ENCODE measurements at places on chromosomes 11 and 22.

DNA sequence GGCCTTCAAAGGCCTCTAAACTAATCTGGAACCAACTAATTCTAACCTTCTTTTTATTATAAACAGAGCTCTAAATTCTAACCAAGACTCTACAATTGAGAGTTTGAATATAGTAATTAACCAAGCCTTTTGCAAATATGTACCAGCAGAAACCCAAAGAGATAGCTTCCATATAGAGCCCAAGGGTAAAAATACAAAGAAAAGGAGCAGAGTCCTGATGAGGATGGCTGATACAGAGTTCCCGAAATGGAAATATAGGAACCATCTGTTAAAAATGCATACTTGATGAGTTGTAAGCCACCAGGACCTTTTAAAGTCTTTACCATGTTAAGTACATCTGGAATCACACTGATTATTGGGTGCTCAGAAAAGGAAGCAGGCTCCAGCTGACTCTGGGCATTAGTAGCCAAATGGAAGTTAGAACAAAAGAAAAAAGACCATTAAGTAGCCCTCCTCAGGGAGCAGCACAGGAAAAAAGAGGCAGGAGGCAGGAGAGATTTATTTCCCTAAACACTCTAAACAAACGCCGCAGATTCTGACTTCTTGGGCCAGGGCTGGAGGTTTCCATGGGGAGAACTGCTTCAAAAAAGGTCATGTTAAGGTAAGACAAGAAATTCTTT is 463.1 kb upstream of the FAT3 start:
- DNase-seq, result no peak

GRCh38 chr22:42994917-42995562 is 19.9 kb downstream of the PACSIN2 start:
- DNase-seq, result no peak

GRCh38 chr22:27494785-27495184 is 306.8 kb downstream of the MN1 start:
- DNase-seq, result no peak

DNA sequence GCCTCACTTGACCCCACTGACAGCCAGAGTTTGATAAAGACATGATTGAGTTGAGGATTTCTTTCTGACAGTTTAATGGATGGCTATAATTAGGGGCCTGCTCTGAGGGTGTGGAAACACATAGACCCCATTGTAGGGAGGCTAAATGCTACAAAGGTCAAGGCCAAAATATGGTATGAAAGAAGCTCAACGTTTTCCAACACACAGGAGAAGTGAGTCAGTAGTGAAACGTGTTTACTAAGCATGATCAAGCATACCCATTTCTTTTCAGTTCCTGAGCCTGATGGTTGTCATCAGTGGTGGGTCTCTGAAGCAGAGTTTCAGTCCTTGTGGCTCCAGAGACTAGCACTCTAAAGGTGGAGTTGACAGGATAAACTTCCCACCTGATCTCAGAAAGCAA is 69.7 kb downstream of the SNX19 start:
- no peak for DNase-seq

DNA sequence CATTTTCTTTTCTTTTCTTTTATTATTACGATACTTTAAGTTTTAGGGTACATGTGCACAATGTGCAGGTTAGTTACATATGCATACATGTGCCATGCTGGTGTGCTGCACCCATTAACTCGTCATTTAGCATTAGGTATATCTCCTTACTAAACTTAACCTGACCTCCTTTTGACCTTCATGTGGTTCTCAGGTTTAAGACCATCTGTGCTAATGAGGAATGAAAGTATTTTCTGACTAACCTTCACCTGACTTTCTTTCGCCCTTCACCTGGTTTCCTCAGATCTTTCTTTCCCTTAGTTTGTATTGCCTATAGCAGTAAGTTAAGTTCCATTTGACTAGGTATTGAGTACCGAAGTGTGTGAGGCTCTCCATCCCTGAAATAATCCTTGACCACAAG is 6.5 kb downstream of the EXPH5 start:
- no peak for DNase-seq

DNA sequence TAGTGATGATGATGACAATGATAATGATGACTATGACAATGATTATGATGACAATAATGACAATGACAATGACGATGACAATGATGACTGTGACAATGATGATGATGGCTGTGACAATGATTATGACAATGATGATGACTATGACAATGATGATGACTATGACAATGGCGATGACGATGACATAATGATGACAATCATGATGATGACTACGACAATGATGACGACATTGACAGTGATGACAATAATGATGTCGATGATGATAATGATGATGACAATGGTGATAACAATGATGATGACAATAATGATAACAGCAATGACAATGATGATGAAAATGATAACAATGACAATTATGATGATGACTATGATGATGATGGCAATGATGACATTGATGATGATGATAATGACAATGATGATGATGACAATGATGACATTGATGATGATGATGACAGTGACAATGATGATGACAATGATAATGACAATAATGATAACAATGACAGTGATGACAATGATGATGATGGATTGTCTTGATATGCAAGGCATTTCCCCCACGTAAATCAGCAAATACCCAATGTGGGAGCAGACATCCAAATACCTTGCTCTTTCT is 37.7 kb downstream of the DHCR7 start:
- DNase-seq, result no peak

DNA sequence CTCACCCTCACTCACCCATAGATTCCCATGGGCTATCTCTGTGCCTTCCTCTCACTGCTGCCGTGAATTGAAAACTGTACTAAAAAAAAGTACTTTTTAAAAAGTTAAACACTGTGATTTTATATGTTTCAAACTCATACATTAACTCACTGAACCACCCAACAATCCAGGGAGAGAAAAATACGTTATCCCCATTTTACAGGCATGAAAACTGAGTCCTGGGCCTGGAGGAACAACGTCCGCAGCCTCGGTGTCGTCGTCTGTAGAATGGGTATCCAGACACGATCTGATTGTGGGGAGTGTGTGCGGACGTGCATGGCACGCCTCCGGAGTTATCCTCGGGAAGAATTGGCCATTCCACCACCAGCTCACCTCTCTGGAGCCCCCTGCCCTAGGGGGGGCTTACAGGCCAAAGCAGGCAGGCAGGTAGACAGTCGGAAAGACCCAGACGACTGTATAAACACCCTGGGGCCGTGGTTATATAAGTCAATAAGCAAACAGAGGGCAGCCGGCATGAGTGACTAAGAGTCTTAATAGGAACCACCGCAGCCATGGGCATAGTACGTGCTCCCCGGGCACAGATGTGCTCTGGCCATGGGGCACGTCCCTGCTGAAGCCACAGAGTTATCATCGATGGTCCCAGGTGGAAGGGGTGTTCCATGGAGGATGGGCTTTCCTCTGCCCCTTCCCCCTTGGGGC is 7.1 kb upstream of the PDGFB start:
- DNase-seq, result no peak

- no peak for DNase-seq
These were observed 2.1 kb upstream of the ATF4 start for GRCh38 chr22:39518144-39518786.

GRCh38 chr11:72220696-72221363 is 3.7 kb upstream of the INPPL1 start:
- DNase-seq, result no peak

- DNase-seq, result peak; percentile 52
These were observed at the start of gene BSX for GRCh38 chr11:122981388-122982264. TSS of gene BSX (minus strand) at chr11:122981834. CDS start at chr11:122981671, 163 bp downstream.

All from heart right ventricle (tissue), 16 donors.